CD4-positive, alpha-beta T cell treated with Interleukin-15 for 4 hours (primary cell): ENCODE measurements at places on chromosomes 4 and X.

GRCh38 chrX:86002076-86002896 lies 45.1 kb downstream of the CHM start:
- peak; percentile 0 for DNase-seq

DNA sequence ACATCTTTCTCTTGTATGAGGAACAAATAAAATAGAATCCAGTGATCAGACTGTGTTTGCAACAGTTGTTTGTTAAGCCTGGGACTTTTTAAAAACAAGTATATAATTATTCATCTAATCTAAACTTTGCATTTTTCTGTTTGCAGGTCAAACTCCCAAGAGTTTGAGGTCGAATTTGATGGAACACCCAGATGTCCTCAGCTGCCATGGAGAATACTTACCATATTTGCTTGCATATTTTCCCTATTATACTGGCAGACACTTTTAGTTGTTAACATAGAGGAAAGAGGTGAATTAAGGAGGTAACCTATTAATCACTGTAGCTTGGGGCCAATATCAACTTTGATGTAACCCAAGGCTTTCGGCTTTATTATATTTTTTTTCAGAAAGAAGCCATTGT lies 401.5 kb upstream of the DIPK2B start:
- no peak for DNase-seq

- DNase-seq = peak; percentile 42
These were observed 2.9 kb upstream of the LEF1 start for GRCh38 chr4:108171339-108172230.

DNA sequence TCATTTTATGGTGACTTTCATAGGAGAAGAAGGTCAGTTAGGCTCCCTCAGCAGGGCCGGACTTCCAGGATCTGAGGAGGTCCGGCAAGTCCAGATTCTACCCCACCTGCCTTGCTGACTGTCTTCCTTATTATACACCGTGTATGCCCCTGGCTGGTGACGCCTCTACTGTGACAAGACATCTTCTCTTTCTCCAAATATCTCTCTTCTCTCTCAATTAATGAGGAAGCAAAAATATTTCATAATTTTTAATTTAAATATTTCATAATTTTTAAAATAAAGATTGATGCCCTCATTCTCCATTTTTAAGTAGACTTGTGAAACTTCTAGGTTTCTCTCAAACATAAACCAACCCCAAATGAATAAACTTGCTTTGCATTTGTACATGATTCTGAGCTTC lies 202.5 kb downstream of the NSUN7 start:
- no peak for DNase-seq

- DNase-seq = peak; percentile 73
These were observed 10.3 kb downstream of the ATP5ME start for GRCh38 chr4:663438-664428.

DNA sequence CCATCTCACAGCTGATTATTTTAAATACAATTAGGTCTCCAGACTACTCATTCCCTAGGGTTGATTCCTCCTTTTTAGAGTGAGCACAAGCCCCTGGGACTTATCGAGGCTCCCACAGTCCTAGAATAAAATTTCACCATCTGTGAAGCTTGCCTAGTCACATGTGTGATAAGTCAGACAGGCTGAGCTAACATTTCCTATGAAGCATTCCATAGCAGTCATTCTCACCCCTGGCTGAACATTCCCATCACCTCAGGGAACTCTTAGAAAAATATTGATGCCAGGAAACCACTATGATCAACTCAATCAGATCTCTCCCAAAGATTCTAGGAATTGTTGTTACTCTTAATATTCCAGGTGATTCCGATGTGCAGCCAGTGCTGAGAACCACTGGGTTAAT lies 37.7 kb downstream of the ARHGEF9 start:
- DNase-seq = no peak

- DNase-seq = no peak
These were observed 54.2 kb downstream of the QRFPR start for GRCh38 chr4:121326597-121326996.

DNA sequence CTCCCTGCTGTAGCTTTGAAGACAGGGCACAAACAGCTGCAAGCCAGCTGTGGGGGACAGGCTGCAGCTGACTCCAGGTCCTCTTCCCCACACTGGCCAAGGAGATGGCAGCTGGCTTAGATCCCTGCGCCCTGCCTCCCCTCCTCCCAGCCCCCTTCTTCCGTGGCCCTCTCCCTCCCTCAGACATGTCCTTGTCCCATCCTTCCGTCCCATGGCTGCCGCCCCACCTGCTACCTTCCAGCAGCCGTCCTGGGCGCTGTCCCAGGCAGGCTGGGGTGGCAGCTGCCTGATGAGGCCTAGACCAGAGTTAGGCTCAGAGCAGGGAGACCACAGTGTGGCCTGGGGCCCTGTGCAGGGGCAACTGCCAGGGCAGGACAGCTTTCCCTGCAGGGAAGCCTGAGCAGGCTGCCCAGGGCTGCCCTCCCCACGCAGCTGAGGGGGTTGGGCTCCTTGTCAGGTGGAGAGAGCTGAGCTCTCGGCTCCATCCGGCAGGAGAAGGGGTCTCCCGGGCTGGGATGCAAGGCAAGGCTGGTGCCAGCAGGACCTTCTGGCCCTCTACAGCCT lies 3.3 kb upstream of the BGN start:
- DNase-seq = no peak

GRCh38 chr4:148866666-148867065 lies 424.5 kb upstream of the NR3C2 start:
- DNase-seq = no peak
